ENCODE measurements at places on chromosomes 2 and 18.

DNA sequence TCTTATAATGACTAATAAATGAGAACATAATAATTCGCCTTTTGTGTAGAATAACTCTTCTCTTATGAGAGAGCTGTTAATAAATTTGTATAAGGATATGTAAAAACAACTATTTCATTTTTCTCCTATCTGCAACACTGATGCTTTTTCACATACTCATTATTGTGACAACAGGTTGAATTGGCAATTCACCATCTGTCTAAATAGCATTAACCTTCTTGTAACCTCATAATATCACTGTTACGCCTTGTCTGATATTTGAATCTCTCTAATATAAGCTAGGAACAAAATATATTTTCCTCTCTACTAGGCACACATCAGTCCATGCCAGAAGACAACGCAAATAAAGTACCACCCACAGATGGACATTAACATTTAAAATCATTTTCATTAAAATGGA lies 938.9 kb downstream of the CPS1 start:
- DNase-seq = peak; percentile 71

DNA sequence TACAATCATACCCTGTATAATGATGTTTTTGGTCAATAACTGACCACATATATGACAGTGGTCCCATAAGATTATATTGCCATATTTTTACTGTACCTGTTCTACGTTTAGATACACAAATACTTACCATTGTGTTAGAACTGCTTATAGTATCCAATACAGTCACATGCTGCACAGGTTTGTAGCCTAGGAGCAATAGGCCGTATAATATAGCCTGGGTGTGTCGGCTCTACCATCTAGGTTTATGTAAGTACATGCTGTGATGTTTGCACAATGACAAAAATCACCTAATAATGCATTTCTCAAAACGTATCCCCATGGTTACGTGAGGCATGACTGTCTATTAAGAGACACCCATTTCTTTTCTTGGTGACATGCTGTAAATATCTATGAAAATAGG lies 55.0 kb upstream of the APCDD1 start:
- DNase-seq = no peak

DNA sequence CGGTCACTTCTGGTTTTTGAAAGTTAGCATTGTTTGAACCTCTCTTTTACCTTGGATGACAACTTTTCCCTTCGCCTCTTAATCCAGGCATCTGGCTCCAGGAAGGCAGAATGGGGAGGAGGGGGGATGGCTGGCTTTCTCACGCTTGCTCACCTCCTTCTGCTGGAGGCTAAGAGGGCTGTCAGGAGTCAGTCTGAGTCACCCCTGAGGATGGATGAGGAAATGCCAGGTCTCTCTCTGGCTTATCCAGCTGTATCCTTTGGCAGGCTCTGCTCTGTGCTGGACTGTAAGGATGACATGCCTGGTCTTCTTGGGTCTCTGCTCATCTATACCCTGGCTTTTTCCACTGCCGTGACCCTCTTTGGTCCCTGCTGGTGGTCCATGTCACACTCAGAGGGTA lies 142.9 kb upstream of the GYPC start:
- DNase-seq = no peak

DNA sequence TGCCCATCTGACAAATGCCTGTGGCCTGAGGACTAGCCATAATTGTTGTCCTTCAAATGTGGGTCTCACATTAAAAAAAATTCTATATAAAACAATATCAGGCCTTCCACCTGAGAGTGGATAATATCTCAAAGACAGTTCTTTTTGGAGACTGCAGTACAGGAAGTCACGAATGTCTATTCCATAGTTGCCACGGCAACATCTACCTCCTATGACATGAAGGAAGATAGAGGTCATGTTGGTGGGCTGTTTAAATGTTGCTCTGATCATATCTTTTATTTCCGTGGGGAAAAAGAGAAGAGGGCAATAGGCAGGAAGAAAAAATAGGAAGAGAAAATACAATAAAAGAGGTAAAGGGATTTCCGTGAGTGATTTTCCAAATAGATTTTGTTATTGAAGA lies 151.8 kb downstream of the ARL6IP6 start:
- no peak for DNase-seq

- no peak for DNase-seq
These were observed 120.7 kb upstream of the FHL2 start for GRCh38 chr2:105519516-105519915.

DNA sequence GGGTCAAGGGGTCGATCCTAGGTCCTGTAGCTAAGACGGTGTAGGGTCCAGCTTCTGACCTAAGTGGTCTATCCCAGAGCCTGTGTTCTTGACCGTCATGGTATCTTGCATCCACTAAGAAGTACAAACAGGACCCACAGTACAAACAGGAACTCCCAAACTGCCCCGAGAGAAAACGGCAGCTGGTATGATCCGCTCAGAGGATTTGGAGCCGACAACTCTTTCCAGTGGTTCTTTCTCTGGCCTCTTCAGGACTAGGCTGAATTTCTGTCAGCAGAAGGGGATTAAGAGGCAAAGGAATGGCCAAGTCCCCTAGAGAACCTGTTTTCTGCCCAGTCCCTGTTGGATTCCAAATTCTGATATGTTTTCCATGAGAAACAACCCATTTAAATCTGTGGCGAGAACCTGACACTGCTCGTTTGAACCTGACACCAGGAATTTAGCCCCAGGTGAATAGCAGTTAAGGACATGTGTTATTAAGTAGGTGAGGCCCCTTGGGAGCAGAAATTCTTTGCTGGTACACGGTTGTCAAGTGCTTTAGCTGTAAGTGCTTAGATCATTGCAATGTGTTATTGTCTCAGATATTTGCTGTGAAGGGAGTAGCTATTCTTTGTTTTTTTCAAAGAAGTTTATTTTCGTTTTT lies 50.5 kb upstream of the TXNDC2 start:
- no peak for DNase-seq

DNA sequence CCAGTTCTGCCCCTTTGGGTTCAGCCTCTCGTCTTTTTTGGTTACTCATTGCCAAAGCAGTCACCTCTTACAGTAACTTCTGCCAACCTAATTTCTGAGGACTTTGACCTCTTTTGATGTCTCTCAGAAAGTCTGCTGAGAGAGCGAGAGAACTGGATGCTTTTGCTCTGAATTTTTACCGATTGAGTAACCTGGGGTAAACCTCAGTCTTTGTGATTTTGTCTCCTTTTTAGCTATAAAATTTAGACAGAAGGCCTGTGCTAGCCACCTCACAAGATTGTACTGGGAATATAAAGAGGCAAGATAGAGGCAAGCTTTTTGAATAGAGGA lies 34.8 kb upstream of the IL1R1 start:
- DNase-seq = no peak

- no peak for DNase-seq
These were observed 1456.1 kb upstream of the ACVR2A start for GRCh38 chr2:146388757-146389156.

DNA sequence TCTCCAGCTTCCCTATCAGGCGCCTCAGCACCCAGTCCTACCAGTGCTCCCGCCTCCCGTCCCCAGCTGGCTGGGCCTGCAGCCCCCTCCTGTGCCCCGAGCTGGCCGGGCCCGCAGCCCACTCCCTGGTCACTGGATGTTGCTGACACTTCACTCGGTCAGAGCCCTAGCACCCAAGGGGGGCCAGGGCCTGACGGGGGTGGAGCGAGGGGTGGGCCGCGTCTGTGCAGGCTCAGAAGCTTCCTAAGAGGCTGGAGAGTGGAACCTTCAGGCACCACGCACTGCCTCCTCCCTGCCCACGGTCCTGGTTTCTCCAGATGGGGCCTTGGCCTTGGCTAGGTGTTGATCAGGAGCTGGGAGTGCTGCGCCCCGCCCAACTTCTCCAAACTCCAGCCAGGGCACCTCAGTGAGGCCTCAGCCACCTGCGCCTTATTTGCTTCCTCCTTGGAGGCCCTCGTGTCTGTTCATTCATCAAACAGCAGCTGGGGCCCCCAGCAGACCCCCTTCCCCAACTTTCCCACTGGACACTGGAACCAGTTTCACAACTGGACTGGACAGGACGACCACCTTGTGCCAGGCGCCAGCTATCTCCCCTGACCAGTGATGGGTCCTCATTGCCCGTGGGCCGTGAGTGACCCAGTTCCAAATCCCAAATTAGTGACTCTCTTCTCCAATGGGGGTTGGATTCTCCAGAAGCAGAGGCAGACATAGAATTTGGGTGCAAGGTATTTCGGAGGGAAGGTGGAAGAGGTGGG lies 16.7 kb downstream of the CAPN10 start:
- DNase-seq = no peak

DNA sequence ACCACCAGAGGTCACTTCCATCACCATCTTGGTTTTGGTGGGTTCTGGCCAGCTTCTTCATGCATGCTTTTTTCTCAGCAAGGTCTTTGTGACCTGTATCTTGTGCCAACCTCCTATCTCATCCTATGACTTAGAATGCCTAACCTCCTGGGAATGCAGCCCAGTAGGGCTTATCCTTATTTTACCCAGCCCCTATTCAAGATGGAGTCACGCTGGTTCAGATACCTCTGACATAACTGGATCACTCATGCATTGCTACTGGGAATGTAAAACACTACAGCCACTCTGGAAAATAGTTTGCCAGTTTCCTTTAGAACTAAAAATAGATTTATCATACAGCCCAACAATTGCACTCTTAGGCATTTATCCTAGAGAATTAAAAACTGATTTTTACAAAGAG lies 219.2 kb downstream of the IRS1 start:
- DNase-seq = no peak

DNA sequence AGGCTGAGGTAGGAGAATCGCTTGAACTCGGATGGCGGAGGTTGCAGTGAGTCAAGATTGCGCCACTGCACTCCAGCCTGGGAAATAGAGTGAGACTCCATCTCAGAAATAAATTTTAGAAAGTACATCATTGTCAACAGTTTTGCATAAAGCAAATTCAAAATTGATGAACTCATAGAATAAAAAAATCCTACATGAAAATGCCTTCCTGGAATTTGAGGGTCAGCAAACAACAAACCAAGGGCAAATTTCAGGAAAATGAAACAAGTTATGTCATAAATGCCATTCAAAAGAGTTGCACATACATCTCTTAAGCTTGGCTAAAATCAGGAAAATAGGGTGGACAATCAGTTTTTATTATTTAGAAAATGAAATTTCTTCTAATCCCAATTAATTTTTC lies 45.1 kb downstream of the COL5A2 start:
- DNase-seq = no peak

- no peak for DNase-seq
These were observed 18.7 kb upstream of the LHCGR start for GRCh38 chr2:48774251-48774650.

GRCh38 chr2:203626952-203627681 lies 79.3 kb upstream of the CD28 start:
- DNase-seq = no peak

GRCh38 chr2:20491739-20492531 lies 45.1 kb downstream of the RHOB start:
- no peak for DNase-seq

- DNase-seq = no peak
These were observed 244.9 kb upstream of the CXCR4 start for GRCh38 chr2:136362676-136363390.

- DNase-seq = no peak
These were observed 489.1 kb upstream of the LRATD1 start for GRCh38 chr2:14143435-14143834.

- DNase-seq = no peak
These were observed 20.9 kb downstream of the NEB start for GRCh38 chr2:151713291-151713903.

GRCh38 chr2:239305222-239305575 lies 95.6 kb downstream of the HDAC4 start:
- no peak for DNase-seq

- DNase-seq = no peak
These were observed 480.1 kb upstream of the TCF4 start for GRCh38 chr18:56067969-56068671.

DNA sequence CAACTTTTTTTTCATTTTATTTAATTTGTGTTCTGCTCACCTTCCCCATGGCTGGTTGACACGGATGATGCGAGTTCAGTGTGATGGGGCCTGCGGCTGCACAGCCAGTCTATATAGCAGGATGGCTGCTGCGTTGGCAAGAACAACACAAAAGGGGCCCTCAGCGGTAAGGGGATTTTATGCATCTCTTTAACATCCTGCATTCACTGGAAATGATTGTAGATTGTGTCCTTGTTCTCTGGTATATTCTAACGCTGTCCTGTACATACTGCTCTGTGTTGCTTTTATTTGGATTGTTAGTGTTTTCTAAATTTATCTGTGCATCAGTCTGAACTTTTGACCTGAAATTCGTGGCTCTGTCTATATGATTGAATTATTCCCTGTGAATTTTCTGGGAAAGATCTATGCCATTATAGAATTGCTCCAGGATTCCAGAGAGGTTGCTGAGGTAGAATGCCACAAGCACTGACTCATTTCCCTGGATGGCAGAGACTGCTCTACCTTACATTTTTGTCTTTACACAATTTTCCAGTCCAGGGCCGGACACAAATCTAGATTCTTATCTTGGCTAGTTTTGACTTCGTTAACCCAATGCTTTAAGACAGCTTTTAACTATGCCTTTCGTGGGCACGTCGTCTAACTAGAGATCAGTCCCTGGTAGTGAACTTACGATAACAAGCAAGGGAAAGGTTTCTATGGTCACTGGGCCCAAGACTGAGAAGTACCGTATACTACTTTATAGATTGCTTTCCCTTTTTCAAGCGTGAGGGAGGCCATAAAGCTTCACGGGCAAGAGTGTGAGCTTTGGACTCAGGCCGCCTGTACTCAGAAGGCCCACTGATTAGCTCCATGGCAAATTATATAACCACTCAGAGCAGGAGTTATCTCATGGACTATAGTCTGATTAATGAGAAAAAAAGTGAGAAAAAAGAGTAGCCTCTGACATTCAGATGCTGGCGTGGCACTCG lies at the start of gene CRYGC:
Gene CRYGC (minus strand): TSS at position 85 of the 968 bp plus-strand sequence. CDS start 36 bp downstream, at position 49.
- DNase-seq = no peak

DNA sequence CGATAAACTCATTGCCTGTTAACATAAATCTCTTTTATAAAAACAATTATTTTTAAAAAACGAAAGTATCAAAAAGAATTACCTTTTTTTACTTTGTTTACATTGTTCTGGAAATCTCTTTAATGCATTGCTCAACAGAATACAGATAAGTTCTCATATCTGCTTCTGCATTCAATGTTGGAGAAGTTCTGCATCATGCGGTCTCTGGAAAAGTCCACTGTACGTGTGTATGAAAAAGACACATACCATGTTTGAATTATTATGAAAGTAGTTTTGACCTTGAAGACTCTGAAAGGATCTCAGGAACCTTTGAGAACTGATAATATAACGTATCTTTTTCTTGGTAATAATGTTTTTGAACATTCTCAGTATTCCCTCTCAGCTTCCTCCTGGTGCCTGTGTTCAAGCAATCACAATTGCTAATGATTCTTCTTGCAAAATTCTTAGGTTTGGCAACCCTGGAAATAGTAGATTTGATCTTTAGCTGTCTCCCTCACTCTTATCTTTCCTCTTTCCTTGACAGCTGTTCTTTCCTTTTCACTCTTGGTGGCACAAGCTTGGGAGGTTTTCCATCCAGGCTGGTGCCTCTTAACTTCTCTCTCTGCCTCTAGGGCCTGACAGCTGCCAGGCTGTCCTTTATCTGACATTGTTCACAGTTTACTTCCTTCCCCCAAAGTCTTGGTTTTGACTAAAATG lies 12.4 kb upstream of the IL1R1 start:
- no peak for DNase-seq

Data from NCI-H1694 treated with DMSO at 0.1 percent for 48 hours (cell line).